ENCODE measurements at places on chromosomes 5 and 9.

GRCh38 chr5:167312225-167312624, 979.2 kb upstream of the WWC1 start:
- DNase-seq: no peak

DNA sequence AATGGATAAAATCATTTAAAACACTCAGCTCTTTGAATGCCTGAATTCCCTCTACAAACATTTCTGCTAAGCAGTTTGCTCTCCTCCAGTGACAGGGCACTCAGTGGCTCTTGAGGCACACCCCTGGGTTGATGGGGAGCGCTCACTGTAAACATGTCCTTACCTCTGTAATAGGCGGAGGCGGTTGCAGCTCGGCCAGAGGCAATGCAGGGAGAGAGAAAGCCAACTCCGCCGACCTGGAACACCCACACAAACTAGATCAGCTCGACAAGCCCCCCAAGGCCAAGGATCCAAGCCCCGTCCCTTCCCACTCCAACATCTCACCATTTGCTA, 329 bp downstream of the CDC23 start:
- DNase-seq: no peak

- DNase-seq: no peak
Measured at GRCh38 chr5:150397146-150397781, 15.4 kb downstream of the CD74 start.

DNA sequence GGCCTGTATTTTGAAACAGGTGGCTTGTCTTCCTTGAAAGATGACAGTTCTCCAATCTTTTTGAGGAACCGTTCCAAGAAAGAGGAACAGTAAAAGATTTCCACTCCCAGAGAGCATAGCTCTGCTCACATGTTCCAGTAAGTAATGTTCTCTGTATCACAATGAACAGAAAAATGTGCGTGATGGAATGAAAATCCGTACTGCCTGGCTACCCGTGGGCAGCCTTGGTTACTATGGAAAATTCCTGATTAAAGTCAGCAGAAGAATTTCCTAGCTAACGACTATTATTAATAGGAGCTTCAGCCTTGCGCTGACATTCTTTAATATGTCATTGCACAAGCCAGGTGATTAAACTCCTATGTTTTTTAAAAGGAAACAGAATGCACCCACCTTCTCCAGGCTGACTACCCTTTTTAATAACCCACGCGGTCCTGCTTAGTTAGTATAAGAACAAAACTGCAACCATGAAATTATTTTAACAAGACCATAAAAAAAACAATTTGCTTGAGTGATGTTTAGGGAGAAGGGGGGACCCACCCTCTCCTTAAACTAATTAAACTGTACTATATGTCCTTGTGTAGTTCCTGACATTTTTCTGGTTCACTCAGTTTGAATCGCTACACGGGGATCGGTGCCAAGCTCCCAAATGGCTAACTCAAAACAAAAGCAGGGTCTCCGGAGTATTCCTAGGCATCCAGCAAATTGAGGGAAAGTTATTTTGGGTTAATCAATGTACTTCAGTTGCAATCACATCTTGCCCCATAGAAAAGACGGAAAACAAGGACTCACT, 54.8 kb upstream of the CPEB4 start:
- DNase-seq: no peak

DNA sequence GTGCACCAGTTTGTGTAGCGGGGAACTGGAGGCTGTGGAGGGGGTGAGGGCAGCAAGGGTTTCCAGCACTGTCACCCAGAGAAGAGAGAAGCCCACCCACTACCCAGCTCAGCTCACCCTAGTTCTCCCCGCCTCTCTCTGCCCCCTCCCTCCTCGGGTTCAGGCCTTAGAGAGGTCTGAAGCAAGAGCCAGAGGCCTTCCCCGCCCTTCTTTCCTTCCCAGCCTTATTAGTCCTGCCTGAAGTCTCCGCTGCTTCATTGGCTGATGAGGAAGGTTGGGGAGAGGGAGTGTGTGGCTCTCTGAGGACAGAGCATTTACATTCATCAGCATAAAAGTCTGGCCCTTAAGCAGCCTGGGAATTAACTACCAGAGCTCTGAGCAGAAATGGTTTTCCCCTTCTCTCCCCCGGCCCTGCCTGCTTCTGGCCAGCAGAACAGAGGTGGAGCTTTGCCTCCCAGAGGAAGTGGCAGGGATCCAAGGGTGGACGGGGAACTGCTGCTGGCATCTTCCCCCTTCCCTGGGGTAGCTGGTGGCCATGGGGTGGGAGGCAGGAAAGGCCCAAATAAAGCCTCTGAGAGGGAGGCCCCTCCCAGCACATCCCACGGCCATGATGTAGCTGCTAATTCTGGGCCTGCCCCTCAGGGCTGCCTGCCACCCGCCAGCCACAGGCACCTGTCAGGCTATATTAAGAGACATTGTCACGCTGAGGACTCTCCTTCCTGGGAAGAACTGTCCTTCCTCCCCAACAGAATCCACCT, 4.1 kb downstream of the DNAJB5 start:
- DNase-seq: no peak

- no peak for DNase-seq
Measured at GRCh38 chr5:74556006-74556405, 84.5 kb downstream of the ENC1 start.

DNA sequence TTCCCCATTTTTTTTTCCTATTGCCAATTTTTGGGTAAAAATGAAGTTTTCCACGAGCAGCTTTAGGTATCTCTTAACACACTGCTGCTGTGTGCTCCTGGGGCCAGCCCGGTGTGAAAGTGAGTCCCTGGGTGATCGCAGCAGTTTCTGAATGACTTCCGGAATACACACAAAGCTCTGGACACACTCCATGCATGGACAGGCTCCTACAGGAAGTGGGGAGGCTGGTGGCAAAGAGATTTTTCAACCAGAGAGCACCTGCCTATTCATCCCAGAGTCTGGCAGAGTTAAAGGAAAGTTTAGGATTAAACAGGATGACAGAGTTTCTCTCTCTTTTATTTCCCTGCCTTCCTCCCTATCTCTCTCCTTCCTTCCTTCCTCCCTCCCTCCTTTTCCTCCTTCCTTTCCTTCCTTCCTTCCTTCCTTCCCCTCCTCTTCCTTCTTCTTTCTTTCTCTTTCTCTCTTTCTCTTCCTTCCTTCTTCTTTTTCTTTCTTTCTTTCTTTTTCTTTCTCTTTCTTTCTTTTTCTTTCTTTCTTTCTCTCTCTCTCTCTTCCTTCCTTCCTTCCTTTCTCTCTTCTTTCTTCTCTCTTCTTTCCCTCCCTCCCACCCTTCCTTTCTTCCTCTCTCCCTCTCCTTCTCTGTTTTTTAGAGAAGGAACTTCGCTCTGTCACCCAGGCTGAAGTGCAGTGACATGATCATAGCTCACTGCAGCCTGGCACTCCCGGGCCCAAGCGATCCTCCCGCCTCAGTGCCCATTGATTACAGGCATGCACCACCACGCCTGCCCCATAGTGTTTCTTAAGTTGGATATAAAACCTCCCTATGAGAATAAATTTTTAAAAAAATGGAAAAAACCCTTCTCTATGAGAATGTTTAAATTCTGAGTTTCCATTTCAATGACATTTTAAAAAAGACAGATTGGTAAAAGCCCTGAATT, 38.7 kb upstream of the UBTD2 start:
- DNase-seq: no peak

- no peak for DNase-seq
Measured at GRCh38 chr5:37165761-37166160, 83.4 kb downstream of the CPLANE1 start.

- no peak for DNase-seq
Measured at GRCh38 chr5:178587763-178588611, 2.2 kb downstream of the COL23A1 start.

DNA sequence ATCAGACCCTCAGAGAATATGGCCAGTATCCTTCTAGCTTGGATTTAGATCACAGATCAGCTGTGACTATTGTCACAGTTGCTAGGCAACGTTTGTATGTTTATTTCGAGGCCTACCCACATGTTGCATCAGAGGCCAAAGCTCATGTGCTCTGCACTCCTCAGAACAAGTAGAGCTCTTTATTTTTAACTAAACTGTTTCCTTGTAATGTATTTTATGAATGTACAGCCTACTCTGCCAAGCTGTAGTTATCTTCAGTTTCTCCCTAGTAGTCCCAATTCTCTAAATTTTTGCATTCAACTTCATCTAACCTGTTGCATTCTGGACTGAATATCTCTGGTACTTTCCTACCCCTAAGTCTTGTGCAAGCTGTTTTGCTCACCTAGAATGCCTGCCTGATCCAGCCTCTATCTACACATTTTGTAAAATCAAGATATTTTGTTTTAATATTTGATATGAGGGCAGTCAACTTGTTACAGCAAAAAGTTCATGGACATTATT, 52.8 kb downstream of the CAST start:
- DNase-seq: no peak

DNA sequence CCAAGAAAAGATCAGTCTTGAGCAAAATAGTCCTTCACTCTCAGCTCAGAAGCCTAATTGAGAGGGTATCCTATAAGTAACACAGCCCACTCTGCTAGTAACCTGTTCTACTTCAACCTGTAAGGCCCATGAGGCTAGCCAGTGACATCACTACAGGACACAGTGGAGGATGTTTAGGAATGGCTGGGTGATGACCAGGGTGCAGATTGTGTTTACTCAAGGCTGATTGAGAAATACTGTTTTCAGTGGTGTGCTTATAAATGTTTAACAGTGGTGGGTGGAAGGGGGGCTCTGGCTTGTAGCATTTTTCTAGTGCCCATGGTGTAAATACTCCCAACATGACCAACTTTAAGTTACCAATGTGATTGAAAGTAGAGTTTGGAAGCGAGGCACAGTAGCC, 159.8 kb upstream of the CCDC152 start:
- DNase-seq: no peak

DNA sequence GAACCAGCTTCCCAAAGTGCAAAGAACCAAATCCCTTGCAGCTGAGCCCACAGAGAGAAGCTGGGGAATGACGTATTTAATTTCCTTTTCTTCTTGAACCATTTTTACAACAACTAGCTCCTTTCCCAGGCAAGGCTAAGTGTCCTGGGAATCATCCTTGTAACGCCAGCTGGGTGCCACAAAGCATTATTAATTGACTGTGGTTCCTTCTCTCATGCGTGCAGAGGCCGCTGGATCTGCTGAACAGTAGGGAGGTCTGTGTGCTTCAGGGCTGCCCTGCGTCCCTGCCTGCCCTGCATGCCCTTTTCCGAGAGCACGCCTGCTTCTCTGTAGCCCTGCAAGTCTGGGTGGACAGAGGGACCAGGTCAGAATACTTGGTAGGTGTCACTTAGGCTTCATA, 124.1 kb upstream of the OTULINL start:
- no peak for DNase-seq

DNA sequence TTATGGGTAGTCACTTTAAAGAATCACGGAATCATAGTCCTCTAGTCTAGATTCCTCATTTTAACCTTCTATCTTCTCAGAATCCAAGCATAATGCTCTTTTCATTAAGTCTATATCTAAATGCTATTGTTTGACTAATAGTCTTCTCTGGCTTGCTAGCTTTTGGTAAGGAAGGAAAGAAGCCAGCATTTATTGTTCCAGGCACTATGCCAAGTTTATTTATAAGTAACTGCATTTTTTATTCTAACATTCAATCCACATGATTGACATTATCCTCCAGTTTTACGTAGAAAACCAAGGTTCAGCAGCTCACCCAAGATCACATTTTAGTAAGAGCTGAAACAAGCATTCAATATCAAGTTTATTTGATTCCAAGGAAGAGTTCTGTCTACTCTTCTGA, 254.2 kb downstream of the SAXO1 start:
- DNase-seq: no peak

GRCh38 chr9:122159925-122160246, 178 bp downstream of the MORN5 start:
- no peak for DNase-seq

GRCh38 chr5:176447591-176447977, 601 bp upstream of the FAF2 start:
- no peak for DNase-seq

DNA sequence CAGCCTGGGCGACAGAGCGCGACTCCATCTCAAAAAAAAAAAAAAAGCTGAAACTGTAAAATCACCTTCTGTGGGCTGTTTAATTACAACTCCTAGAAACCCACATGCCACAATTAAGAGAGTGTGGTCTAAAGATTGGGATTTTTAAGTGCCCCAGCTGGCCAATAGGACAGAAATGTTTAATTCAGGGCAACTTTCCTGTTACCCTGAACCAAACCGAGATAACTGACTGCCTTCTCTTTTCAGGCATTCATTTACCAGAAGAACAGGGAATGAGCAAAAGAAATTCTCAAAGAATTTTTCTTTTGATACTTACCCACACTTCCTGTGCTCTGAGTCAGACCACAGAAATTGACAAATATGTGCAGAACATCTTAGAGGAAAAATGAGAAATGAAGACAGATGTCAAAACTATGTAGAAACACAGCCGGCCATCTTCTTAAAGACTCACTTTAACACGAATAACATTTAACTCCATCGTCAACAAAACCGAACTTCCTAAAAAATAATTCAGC, 221.3 kb upstream of the DAPK1 start:
- no peak for DNase-seq

- DNase-seq: no peak
Measured at GRCh38 chr5:90949469-90950358, 391.1 kb downstream of the ADGRV1 start.

DNA sequence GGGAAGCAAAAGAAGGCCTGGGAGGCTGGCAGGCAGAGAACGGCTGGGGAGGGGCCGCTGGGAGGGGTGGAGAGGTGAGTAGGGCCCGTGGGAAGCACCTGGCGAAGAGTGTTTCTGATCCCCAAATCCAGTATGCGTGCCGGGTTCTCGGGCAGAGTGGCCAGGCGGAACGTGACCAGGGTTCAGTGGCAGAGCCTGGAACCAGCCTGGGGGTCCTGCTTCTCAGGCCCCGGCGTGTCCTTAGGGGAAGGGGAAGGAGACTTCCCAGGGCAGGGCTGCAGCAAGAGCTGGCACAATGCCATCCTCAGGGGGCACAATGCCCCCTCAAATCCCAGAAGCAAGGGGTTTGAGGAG, 25.5 kb upstream of the IER5L start:
- DNase-seq: no peak

- DNase-seq: no peak
Measured at GRCh38 chr5:35852084-35852734, 4.5 kb upstream of the IL7R start.

DNA sequence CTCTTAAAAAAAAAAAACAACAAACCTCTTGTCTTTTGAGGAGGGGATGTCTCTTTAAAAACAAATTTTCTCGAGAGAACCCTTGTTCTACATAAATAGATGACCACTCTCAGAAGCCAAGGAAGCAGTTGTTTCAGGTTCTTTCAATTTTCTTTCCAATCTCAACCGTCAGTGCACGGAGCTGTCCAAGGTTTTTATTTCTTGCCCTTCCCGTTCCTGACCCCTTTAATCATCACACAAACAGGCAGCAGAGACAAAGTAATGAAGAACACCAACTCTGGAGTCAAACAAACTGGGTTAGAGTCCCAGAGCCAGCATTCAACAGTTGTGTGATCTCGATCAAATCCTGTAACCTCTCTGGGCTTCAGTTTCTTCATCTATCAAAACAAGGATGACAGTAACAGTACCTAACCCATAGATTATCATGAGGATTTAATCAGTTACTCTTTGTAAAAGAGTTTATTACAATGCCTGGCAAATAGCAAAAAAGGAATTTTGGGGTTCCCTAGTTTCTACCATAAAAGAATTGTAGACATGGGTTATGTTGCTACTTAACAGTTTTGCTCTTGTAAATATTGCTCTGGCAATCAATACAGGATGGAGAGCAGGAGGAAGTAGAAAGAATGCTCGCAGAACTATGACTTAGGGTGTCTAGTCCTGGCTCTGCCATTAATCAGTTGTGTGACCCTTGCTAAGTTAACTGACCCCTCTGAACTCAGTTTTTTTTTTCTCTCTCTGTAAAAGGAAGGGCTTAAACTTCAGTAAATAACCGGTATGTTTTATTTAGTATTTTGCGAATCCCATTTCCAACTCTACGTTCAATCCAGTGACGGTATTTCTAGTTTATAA, 1.0 kb upstream of the NIM1K start:
- DNase-seq: no peak
